ENCODE measurements at places on chromosomes 7 and 10.

DNA sequence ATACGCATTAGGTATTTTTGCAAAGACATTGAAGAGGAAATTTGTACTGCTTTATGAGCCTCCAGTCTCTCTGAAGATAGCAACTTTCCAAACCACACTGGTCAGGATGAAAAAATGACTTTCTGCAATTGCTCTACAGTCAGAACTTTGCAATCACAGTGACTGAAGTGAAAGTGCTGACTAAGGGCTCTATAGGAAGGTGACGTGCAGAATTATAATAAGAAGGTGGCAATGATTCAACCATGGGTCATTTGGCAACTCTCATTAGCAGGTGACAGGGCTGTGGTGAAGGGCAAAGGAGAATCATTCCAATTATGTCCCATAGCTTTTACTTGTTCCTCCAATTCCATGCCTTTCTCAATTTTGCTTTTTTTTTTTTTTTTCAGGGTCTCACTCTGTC, 311.0 kb downstream of the ANKRD30A start:
- no peak for DNase-seq

- DNase-seq = no peak
Observed at GRCh38 chr7:129502708-129503685, 666 bp downstream of the SMKR1 start.

DNA sequence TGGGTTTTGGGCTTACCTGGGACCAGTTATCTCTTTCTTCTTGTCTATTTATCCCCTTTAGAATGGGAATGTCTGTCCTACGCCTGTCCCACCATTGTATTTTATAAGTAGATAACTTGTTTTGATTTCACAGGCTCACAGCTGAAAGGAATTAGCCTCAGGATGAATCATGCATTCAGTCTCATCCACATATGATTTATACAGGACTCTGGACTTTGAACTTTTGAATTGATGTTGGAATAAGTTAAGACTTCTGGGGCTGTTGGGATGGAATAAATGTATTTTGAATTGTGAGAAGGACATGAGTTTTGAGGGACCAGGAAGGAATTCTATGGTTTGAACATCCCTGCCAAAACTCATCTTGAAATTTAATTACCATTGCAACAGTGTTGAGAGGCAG, 112.6 kb downstream of the AMPH start:
- DNase-seq = no peak

GRCh38 chr10:69472544-69472943, 21.3 kb downstream of the TSPAN15 start:
- no peak for DNase-seq

- no peak for DNase-seq
Observed at GRCh38 chr7:141847996-141848395, 6.7 kb upstream of the PRSS37 start.

GRCh38 chr7:136523571-136523970, 344.9 kb upstream of the CHRM2 start:
- DNase-seq = no peak

DNA sequence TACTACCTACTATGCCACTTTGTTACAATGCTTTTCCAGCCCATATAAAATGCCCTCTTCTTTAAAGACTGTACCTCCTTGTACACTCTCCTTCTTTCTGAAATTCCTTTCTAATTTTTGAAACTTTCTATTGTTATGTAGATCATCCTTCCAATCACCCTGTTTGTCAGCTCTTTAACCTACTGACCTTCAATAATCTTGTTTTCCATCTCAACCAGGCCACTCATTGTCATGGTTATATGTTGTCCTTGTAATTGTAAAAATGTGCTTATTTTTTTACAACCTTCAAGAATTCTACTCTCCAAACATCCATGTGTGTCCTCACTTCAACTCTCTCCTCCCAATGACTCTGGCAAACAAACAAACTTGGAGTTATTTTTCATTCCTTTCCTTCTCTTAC, 1172.6 kb upstream of the CELF2 start:
- no peak for DNase-seq

DNA sequence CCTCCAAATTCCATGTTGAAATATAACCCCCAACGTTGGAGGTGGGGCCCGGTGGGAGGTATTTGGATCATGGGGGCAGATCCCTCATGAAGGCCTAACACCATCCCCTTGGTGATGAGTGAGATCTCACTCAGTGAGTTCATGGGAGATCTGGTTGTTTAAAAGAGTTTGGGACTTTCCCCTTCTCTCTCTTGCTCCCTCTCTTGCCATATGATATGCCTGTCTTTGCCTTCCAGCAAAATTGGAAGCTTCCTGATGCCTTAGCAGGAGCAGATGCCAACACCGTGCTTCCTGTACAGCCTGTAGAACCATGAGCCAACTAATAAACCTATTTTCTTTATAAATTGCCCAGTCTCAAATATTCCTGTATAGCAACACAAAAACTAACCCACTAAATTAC, 55.7 kb upstream of the CDK1 start:
- no peak for DNase-seq

DNA sequence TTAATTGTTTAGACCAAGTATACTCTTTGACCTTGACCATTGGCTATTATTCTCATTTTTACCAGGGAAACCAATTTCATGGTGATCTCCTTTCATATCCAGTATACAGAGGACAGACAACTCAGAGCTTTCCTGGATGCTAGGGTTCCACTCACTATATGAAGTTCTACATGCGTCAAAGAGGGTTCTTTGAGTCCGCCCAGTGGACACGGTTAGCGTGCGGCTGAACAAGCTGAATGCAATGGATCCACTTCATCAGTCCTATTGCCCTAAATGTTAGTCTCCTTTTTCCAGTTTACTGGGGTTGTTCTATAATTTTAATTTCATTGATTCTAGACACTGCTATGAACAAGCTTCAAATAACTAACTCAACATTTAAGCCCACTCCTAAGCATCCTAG, 162.4 kb upstream of the PCLO start:
- no peak for DNase-seq

DNA sequence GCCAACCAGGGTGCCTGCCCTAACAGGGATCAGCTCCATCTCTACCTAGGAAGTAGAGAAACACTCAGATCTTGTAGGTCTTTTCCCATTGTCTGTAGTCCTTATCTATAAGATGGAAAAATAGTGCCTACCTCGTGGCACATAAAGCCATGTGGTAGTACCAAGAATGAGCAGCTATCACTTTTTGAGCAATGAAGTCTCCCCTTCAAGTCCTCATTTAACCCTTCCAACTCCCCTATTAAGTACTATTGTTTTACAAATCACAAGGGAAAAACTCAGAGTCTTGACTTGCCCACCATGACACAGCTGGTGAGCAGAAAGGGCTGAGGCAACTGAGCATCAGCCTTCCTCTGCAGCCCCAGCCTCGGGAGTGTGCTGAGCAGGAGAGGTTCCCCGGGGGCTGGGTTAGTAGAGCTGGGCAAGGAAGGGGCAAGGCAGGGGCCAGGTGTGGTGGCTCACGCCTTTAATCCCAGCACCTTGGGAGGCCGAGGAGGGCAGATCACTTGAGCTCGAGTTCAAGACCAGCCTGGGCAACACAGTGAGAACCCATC, 3.3 kb downstream of the FRAT2 start:
- DNase-seq = no peak

GRCh38 chr10:24465124-24465874, 256.4 kb downstream of the KIAA1217 start:
- DNase-seq = no peak

- DNase-seq = peak; percentile 44
Observed at GRCh38 chr10:62733654-62734293, 70.7 kb upstream of the ADO start.

DNA sequence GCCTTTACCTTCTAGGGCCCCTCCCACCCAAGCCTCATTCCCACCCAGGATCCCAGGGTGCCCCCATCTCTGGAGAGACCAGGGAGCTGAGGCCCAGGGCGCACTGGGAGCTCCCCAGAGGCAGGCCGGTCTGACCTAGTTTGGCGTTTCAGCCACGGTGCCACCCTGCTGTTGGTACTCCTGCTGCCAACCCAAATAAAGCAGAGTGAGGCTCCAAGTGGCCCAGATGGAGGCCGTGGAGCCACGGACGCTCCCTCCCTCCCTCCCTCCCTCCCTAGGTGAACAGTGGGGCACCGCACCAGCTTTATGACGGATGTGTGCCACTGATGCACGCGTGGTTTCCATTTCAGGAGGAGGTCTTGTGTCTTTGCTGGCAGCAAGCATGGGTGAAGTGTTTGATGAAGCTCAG, 1.8 kb downstream of the INPP5A start:
- DNase-seq = peak; percentile 39

GRCh38 chr10:45279682-45280081, 35.7 kb downstream of the OR13A1 start:
- DNase-seq = no peak

- no peak for DNase-seq
Observed at GRCh38 chr7:130741331-130741995, 7.5 kb upstream of the KLF14 start.

DNA sequence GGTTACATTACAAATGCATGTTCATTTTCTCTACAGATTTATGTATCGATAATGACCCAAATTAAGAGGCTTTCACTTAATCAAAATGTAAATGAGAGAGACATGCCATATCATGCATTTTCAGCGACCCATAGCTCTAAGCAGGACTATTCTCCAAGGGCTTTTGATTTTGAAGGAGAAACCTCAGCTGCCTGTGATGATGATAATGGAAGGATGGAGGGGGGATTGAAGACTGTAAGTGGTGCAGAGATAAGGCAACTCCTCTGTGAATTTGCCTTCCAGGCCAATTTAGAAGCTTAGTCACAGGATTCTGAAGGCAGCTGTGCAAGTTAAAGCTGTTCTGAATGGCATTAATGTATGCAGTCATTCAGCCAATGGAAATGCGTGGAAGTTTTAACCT, 8.3 kb downstream of the VSTM2A start:
- DNase-seq = no peak

DNA sequence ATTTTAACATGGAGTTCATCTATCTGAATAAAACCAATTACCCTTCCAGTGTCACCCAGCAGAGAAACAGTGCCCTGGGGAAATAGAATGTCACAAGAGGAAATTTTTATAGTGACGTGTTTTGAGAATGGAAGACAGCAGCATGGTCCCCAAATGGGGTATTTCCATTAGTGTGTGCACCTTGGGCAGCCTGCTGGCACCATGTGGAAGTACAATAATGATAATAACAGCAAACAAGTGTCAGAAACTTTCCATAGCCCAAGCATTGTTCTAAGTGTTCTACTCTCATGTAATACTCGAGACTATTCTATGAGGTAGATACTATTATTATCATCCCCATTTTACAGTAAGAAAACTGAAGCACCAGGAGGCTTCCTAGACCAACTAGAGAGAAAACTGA, 2.2 kb upstream of the PDE1C start:
- no peak for DNase-seq

DNA sequence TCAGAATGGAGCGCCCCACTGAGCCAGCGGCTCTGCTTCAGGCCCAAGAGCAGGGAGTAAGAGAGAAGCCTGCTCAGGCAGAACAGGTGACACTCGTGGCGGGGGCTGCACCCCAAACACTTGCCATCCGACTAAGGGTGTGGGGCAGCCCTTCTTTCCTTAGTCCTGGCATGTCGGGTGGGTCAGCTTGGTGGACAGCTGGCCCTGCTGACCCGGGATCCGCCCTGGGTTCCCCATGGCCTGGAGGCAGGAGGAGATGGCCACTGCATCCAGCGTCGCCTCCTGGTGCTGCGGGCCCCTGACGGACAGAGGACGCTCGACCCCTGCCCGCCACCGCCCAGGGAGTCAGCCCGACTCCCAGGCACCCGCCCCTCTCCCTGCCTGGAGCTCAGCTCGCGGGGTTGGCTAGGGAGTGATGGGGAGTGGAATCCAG, 1.2 kb upstream of the PAOX start:
- no peak for DNase-seq

GRCh38 chr7:106772655-106773108, 92.4 kb upstream of the PIK3CG start:
- peak; percentile 41 for DNase-seq

GRCh38 chr10:96511044-96511945, 2.4 kb downstream of the TLL2 start:
- peak; percentile 33 for DNase-seq

DNA sequence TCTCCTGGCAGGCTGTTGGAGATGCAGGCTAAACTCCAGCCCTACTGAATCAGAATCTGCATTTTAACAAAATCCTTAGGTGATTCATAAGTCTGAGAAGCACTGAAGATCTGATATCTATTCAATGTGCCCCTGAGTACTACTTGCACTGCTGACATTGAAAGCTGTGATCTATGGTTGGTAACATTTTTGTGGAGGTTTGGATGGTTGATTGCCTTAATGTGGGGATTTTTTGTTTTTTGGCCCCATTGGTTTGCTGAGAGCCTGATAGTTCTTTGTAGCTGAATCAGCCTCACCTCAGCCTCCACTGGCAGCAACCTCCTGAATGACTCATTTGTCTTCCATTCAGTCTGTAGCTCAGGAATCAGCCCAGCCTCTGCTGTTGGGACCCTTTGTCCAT, 14.7 kb upstream of the LRRN3 start:
- DNase-seq = peak; percentile 72

DNA sequence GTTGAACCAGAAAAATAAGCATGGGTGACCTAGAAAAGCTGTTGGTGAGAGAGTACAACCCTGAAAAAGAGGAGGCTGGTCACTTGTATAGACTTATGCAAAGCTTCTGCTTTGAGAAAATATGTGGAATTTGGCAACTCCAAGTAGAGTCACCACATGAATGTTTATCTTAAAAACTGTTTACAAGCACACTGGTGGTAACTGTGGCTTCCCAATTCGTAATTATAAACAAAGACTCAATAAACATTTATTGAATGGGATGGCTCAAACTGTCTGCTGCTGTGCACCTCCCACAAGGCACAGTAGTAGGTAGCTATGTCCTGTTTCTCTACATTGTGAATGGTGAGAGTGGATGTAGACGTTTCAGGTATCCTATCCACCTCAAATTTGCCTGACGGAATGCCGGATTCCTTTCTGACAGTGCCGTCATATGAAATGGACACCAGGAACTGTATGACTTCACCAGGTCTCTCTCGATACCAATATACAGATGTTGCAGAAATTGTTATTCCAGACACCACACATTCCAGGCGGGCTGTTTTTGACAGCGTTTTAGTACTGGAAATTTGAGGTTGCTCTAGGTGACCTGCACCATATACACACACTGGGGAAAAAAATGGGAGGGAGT, 43.4 kb upstream of the TARP start:
- no peak for DNase-seq

GRCh38 chr7:129435414-129435829, 1.2 kb downstream of the STRIP2 start:
- DNase-seq = peak; percentile 50

DNA sequence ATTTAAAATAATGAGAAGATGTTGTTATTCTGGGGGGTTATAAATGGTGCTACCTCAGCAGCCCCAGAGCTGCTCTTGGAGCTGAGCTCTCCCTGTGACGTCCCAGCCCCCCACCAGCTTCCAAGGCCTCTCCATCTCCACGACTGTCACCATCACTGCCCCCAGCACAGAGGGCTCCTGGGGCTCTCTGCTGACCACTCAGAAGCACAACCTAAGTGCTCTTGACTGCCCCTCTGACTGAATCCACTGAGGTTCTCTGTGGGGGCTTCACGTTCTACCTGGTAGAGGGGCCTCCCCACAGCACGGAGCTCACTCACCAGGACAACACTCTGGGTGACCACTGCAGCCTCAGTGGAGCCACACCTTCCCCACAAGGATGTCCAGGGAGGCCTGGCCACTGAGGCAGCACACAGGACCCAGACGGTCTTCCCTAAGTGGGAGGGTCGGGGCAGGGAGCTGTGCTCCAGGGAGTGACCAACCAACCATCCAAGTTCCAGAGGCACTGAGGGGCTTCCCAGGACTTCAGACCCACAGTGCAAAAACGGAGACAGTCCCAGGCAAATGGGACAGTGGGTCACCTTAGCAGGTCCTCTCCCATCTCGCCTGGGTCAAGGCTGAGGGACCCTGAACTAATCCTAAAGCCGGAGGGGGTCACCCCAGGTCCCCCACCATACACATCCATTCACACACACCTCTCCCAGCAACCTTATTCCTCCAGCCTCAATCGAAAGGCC, 121.0 kb upstream of the PPP2R2D start:
- no peak for DNase-seq

GRCh38 chr7:80392229-80393169, 119.4 kb downstream of the GNAT3 start:
- peak; percentile 11 for DNase-seq

All from activated CD4-positive, alpha-beta T cell treated with anti-CD3 and anti-CD28 coated beads, Interleukin-2, amount 50 U/mL, for 16 hours (primary cell).